ENCODE measurements at places on chromosomes 16 and 17. TPM values are rescaled to one million over a fixed set of nuclear protein-coding genes. Genes with fewer than 3 reads are reported as not detected.

KRT36 gene
- not detected for total RNA-seq

RND2 gene
- not detected for total RNA-seq

RPL13 gene
- 2,832 TPM for total RNA-seq

- DNase-seq: no peak
These were observed 1.3 kb downstream of the GPATCH8 start for GRCh38 chr17:44501866-44502375.

DNA sequence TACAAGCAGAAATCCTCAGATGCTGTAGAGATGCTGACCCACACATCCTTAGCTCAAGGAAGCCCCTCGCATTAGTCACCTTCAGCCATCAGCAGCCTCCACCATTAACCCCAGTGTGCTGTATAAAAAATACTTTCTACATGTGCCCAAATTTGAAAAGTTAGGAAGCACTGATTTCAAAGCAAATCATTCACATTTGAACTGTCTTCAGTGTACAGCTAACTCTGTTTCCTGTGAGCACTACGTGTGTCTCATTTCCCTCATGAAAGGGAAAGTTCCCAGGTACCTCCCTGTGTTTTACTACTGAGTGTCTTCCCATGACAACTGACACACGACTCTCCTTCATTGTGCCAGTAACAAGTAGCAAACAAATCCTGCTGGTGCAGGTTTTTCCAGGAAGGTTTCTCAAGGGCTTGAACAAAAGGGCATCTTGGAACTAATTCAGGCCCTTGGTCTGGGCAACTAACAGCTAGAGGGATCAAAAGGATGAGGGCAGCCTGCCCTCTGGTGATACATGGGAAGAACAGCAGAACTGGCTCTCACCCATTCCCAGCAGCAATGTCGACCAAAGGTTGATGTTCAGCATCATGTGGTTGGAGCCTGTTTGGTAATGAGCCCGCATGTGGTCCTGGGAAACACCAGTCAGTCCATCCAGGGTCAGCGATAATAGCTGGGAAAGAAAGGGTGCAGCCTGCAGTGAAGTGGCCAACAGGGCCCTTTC is 4.0 kb downstream of the SLC35B1 start:
- DNase-seq: no peak
